ENCODE measurements at places on chromosomes 7 and 10.

- DNase-seq, result no peak
Measured at GRCh38 chr7:84144480-84144879, 50.1 kb downstream of the SEMA3A start.

DNA sequence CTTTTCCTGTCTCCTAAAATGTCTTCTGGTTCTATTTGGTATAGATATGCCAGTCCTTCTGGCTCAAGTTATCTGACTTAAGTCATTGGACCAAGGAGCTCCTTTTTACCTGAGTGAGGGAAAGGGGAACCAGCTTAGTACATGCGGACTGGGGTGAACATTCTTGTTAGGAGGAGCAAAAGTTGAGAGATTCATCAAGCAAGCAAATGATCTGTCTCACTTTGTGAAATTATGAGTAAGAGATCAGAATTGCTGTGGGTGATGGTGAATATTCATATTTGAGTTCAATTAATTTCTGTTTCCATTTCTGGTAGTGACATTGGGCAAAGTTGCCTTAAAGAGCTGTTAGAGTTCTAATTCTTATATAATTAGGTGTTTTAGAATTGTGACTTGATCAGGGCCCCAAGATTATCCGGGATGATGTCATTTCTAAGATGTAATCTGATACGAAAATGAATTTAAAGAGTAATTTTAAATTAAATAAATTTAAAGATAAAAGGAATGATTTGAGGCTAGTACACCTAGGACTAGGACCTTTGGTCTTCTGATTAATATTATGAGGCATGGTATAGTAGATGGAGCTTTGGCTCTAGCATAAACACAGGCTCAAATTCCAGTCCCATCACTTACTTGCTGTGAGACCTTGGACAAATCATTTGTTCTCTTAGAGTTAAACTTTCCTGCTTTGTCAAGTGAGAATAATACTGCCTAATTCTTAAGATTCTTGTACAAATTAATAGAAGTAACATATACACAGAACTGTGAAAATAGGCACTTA, 60.4 kb upstream of the STRIP2 start:
- DNase-seq, result no peak

DNA sequence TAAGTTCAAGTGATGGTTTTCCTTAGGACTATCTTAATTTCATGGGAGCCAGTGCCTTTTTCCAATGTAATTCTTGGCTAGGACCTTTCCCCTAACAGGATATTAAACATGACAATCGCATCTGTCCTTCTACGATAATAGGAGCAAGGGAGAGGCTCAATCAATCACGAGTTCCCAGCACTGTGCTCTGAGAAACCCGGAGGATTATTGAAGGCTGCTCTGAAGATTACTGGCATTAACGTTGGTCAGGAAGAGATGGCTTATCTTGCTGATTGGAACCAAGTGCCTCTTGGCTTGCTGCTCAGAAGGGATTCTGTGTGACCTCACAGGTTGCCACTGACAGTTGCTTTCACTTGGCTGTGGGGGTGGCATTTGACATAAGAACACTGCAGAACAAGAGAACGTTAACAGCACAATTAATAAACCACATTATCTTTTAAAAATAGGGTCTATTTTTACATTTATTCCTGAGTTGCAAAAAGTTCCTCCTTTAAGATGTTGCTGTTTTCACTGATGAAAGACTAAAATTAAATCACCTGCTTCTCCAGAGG, 252.1 kb upstream of the TAC1 start:
- no peak for DNase-seq

- no peak for DNase-seq
Measured at GRCh38 chr10:119211625-119212441, 4.5 kb downstream of the GRK5 start.

- DNase-seq, result no peak
Measured at GRCh38 chr7:159114096-159114495, 30.6 kb downstream of the VIPR2 start.
